Nucleus accumbens (tissue), 56 donors: ENCODE measurements at places on chromosomes 16 and 17.

GRCh38 chr17:50721194-50722010 lies 2.0 kb downstream of the LUC7L3 start:
- no peak for DNase-seq

- DNase-seq = no peak
These were observed 3.7 kb downstream of the PNPO start for GRCh38 chr17:47945080-47945479.

DNA sequence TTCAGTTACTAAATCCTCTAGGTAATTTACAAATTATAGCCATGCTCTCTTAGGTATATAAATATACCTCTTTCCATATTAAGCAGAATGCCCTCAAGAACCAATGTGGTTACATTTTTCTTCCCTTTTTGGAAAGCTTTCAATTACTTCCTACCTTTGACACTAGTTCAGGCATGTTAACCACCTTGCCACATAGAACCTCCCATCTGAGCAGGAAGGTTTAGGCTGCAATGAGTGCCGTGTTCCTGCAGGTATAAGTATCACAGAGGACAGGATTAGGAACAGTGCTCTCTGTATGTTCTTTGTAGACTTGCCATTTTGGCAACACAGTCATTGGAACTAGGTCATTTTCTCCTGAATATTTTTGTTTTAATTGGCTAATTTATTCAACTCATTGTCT lies 20.1 kb downstream of the KRT25 start:
- no peak for DNase-seq

DNA sequence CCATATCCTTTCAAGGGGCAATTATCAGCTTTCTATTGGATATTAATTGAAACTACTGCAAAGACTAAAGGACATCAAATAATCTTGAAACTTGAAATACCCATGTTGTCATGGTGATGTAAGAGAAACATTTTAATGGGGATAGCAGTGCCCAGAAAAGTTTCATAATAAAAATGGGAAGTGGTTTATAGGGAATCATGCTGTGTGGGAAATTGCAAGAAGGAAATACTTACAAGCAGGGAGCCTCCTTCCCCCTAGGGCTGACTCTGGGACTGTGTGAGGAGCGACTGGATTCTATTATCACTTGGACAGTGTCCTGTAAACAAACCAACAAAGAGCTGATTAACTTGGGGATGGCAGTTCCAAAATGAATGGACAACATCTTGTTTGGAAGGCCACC lies 1393.1 kb upstream of the GOT2 start:
- DNase-seq = no peak
